Occipital lobe (tissue), 3 donors: ENCODE measurements at places on chromosomes 11 and 22. TPM values are rescaled to one million over a fixed set of nuclear protein-coding genes. Genes with fewer than 3 reads are reported as not detected.

The OR2AG1 gene
- not detected for total RNA-seq

The IRAG1 gene
- 1.4 TPM for total RNA-seq

The APOL4 gene
- 10.5 TPM for total RNA-seq

The RAD9A gene
- total RNA-seq, result 14.0 TPM

The TTLL1 gene
- 46.9 TPM for total RNA-seq

The DEFB131B gene
- not detected for total RNA-seq

The SYNGR1 gene
- total RNA-seq, result 63.9 TPM

The EFCAB6 gene
- total RNA-seq, result 8.3 TPM

The PACSIN3 gene
- total RNA-seq, result 3.9 TPM

The MRGPRF gene
- total RNA-seq, result 2.3 TPM

The CSTPP1 gene
- total RNA-seq, result 42.6 TPM

The IL10RA gene
- total RNA-seq, result 6.7 TPM

The MMP11 gene
- 14.8 TPM for total RNA-seq

The CNTF gene
- 2.7 TPM for total RNA-seq

The DGCR8 gene
- total RNA-seq, result 37.0 TPM

The CCDC116 gene
- total RNA-seq, result 0.16 TPM

The VPS51 gene
- total RNA-seq, result 215 TPM

The C11orf42 gene
- not detected for total RNA-seq
